ENCODE measurements at places on chromosomes 3 and 15. TPM values are rescaled to one million over a fixed set of nuclear protein-coding genes. Genes with fewer than 3 reads are reported as not detected.

- DNase-seq, result peak; percentile 46
Observed at GRCh38 chr3:132256989-132257388, 60.2 kb upstream of the ACP3 start.

DNA sequence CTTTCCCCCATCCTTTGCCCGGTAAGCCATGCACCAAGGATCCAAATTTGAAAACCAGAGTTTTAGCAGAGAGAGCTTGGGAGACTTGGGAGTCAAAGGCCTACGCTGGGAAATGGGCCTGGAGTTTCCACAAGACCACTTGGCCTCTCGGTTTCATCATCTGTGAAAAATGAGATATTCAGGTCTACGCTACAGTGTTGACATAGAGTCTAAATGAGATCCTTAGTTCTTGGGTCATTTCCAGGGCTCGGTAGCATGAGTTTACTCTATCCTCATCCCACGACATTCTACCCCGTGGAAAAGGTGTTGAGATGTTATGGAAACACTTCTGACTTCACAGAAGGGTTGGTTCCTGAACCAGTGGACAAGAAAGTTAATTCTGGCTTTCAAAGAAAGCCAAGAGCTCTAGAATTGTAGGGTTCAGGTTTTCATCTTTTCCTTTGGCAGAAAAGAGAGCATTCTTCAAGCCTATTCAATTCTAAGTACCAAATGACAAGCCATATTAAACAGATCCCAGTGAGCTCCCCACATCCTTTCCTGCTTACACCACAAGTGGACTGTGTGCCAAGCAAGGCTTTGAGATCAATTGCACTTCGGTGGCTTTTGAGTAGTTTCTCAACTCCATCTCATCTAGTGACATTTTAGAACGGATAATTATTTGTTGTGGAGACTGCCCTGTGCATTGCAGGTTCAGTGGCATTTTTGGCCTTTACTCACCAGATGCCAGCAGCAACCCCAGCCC is 219.7 kb downstream of the SLCO3A1 start:
- no peak for DNase-seq

The MRAS gene
- total RNA-seq, result not detected

The ZNF662 gene
- total RNA-seq, result not detected

DNA sequence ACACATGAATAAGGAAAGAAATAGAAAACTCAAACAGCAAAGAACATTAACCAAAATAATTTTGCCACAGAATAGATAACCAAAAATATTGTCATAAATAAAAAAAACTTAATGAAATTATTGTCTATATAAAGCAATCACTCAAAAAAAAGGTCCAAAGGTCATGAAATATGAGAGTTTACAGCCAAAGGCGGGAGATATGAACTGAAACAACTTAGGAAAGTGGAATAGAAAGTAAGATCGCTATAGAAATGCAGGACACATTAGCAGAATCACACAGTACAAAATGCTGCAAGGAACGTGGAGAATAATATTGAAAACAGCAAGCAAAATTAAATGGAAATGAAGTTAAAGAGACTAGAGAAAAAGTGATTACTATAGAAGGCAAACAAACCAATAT is 375.0 kb upstream of the ARHGEF26 start:
- no peak for DNase-seq

The SI gene
- not detected for total RNA-seq

The SPATA12 gene
- total RNA-seq, result 3.9 TPM

The DISP2 gene
- total RNA-seq, result 2.6 TPM

The SNTN gene
- not detected for total RNA-seq

The COL8A1 gene
- not detected for total RNA-seq

DNA sequence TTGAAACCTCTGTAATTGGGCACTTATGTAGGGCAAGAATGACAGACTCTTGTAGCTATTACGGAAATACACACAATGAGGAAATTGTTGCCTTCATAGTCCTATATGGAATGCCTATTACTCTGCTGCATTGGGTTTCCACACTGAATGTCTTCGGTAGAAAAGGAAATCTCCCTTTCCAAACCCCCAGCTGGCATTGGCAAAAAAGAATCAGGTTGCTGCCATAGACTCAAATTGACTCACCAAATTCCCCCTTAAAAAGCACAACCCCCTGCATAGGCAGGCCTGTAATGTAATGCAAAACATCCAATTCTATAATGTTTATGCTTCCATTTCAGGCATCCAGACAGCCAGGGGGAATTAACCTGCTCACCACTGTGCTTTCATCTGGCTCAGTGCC is 44.8 kb upstream of the NTRK3 start:
- no peak for DNase-seq

- no peak for DNase-seq
Observed at GRCh38 chr3:73637042-73637441, 12.3 kb upstream of the PDZRN3 start.

The CASR gene
- total RNA-seq, result not detected

The C2CD4A gene
- total RNA-seq, result not detected

DNA sequence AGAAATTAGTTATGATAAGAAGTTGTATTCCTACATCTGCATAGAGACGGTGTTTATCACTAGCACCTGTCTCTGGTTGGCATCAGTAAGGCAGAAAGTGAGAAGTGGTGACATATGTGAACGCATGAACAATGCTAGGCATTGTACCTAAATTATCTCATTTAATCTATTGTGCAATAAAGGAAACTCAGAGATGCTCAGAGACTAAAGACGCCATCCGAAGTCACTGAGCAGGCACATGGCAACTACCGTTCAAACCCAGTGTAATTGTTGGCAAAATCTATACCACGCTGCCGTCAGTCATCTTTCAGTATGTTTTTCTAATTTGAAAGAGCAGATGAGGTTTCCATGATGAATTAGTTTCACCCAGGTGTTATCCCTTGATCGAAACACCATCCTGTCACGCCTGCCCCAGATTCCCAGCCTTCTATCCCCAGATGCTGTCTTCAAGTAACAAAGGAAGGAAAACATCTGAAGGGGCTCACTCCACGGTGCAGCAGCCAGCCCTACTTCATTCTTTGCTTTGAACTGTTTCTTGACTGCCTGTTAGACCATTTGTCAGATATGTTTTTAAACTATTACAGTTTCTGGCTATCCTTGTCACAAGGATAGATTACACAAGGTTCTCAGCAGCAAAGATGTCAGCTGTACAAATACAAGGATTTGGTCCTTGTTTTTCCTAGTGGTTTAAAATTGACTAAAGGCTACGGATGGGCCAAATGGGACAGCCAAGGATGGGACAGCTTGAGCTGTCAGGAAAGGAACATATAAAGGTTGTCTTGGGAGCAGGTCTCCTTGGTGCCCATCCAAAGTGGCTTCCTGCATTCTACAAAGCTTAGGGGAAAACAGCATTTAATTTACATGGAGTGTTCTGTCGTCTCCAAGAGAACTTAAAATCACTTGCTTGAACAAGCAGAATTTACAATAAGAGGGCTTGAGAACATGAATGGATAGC is 99.1 kb downstream of the TMEM108 start:
- no peak for DNase-seq

GRCh38 chr15:79179108-79179561 is 88.6 kb upstream of the RASGRF1 start:
- DNase-seq, result no peak

- no peak for DNase-seq
Observed at GRCh38 chr3:53243165-53243564, 12.7 kb downstream of the TKT start.

DNA sequence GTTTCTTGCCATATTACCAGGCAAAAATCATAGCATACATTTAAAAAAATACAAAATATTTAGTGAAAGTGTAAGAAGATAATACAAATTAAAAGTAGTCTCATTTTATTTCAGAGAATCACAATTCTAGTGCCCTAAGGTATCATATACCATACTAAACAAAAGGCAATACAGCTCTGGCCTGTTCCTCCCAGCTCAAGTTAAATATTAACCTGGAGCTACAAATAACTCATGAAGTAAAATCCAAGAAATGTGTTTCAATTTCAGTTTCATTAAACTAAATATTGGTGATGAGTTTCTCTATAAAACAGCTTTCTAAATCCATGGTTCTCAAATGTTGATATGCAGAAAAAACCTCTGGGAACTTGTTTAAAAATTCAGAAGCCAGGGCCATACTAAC is 67.7 kb downstream of the INO80 start:
- DNase-seq, result no peak

GRCh38 chr3:71784201-71784913 is 591 bp downstream of the PROK2 start:
- DNase-seq, result no peak
